ENCODE measurements at places on chromosomes 6 and 20.

DNA sequence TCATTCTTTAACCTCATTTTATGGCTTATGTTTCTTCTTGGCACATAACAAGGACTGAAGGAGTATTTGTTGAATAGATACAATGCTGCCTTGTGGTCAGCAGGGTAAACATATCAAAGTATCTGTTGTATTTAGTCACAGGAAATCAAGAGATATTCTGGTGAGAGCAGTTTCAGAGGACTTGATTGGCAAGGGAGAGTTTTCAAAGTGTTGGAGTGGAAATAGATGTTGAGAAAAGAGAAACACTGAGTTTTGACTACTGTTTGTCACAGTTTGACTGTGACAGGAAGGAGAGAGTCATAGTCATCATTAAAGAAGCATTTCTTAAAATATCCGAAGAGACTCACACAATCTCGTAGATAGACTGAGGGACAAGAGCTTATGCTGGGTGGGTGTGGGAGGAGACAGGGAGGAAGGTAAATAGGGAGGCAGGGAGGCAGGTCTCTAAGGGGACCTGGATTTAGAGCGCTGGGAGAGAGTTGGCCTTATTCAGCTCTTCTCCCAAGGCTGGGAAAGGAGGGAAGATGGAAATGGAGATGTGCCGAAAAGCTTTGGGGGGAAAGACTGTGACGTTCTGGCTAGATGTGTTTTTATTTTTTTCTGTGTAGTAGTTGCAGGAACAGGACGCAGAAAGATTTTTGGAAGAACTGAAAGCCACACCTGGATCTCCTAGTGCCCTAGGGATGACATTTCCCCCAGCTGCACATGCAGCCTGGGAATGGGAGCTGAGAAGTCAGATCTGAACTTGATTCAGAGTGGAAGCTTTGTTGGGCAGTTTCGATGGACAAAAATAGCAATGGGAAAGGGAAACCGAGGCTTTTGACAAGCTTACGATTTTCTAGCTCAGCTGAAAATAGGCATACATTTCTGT is 65.0 kb upstream of the IFNGR1 start:
- no peaks in the 10 kb centered on the region for H3K36me3 ChIP-seq
- no peaks in the 10 kb centered on the region for H3K27me3 ChIP-seq
- no peak overlapping the region for H3K27ac ChIP-seq

DNA sequence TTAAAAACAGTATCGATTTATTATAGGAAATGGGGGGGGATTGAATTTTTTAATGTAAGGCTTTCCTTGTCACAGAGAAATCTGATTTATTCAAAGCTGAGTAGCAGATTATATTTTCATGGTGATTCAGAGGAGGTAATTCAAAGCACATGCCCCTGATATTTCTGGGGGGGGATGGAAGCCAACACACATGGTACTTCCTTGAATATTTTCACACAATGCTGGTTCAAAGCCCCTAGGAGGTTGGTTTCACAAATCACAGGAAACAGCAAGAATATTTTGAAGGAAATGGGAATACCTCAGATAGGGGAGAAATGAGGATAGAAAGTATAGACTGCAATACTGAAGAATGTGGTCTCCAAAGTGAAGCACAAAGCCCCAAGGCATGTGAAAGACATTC is 98.8 kb downstream of the RTN4IP1 start:
- no peak overlapping the region for H3K4me3 ChIP-seq
- DNase-seq, result no peak
- H3K4me1 ChIP-seq, result peaks cover 3% of the 10 kb centered on the region
- no peaks in the 10 kb centered on the region for H3K27me3 ChIP-seq
- no peak overlapping the region for H3K27ac ChIP-seq

DNA sequence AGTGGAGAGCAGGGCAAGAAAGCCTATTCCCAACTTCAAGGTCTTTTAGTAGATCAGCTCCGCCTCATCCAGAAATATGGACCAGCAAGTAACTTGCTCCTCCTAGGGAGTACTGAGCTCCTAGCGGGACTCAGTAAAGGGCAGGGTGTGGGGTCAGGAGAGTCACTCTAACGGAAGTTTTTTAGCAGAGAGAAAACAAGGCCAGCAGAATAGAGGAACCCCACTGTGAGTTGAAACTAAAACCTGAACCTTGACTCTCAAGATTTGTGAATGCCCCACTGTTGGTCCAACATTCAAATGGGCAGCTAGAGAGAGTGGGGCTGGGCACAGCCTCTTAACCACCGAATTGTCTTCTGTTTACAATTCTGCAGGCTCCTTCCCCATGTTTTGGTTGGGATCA is 244.8 kb downstream of the FARS2 start:
- no peaks in the 10 kb centered on the region for H3K4me1 ChIP-seq
- no peak overlapping the region for H3K4me3 ChIP-seq
- no peak overlapping the region for H3K27ac ChIP-seq
- no peaks in the 10 kb centered on the region for H3K27me3 ChIP-seq
- no peak for DNase-seq

DNA sequence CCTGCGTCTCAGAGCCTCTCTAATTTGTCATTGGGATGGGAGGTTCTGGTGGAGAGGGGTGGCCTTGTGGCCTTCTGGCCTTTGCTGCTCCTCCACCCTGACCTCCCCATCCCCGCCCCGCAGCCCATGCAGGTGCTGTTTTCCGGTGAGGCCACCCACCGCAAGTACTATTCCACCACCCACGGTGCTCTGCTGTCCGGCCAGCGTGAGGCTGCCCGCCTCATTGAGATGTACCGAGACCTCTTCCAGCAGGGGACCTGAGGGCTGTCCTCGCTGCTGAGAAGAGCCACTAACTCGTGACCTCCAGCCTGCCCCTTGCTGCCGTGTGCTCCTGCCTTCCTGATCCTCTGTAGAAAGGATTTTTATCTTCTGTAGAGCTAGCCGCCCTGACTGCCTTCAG is 171.8 kb upstream of the RNF24 start:
- no peaks in the 10 kb centered on the region for H3K27me3 ChIP-seq
- no peaks in the 10 kb centered on the region for H3K4me1 ChIP-seq
- no peak overlapping the region for H3K27ac ChIP-seq
- peaks cover 7% of the 10 kb centered on the region for H3K36me3 ChIP-seq

GRCh38 chr20:43895235-43895634 is 19.4 kb upstream of the TOX2 start:
- no peak overlapping the region for H3K4me3 ChIP-seq
- H3K4me1 ChIP-seq, result no peaks in the 10 kb centered on the region
- DNase-seq, result no peak
- no peak overlapping the region for H3K27ac ChIP-seq

- H3K4me3 ChIP-seq, result no peak overlapping the region
- no peak for DNase-seq
- peaks cover 23% of the 10 kb centered on the region for H3K4me1 ChIP-seq
- H3K27ac ChIP-seq, result no peak overlapping the region
- no peaks in the 10 kb centered on the region for H3K27me3 ChIP-seq
These were observed 636.3 kb downstream of the UTRN start for GRCh38 chr6:144921206-144921975.

- no peak overlapping the region for H3K27ac ChIP-seq
- no peak for DNase-seq
- H3K36me3 ChIP-seq, result no peaks in the 10 kb centered on the region
- H3K27me3 ChIP-seq, result no peaks in the 10 kb centered on the region
- H3K4me3 ChIP-seq, result no peak overlapping the region
These were observed 14.9 kb upstream of the MATN4 start for GRCh38 chr20:45322952-45323383.

GRCh38 chr20:3633913-3634478 is 29.2 kb downstream of the GFRA4 start:
- H3K4me1 ChIP-seq, result peaks cover 3% of the 10 kb centered on the region
- H3K27me3 ChIP-seq, result no peaks in the 10 kb centered on the region
- no peak for DNase-seq
- no peak overlapping the region for H3K4me3 ChIP-seq
- no peak overlapping the region for H3K27ac ChIP-seq

- no peak overlapping the region for H3K4me3 ChIP-seq
- H3K27ac ChIP-seq, result no peak overlapping the region
- no peaks in the 10 kb centered on the region for H3K36me3 ChIP-seq
- H3K4me1 ChIP-seq, result no peaks in the 10 kb centered on the region
- no peaks in the 10 kb centered on the region for H3K27me3 ChIP-seq
- no peak for DNase-seq
These were observed 378.3 kb downstream of the CDH4 start for GRCh38 chr20:61630391-61630650.

GRCh38 chr6:73580247-73581149 is 59.7 kb upstream of the EEF1A1 start:
- peak overlapping the region; percentile 4 for H3K4me3 ChIP-seq
- H3K4me1 ChIP-seq, result no peaks in the 10 kb centered on the region
- peak; percentile 45 for DNase-seq
- peak overlapping the region; percentile 85 for H3K27ac ChIP-seq
- no peaks in the 10 kb centered on the region for H3K27me3 ChIP-seq

GRCh38 chr6:101522254-101522653 is 128.7 kb downstream of the GRIK2 start:
- no peaks in the 10 kb centered on the region for H3K27me3 ChIP-seq
- no peak for DNase-seq
- no peaks in the 10 kb centered on the region for H3K36me3 ChIP-seq
- H3K4me1 ChIP-seq, result no peaks in the 10 kb centered on the region
- H3K27ac ChIP-seq, result no peak overlapping the region

DNA sequence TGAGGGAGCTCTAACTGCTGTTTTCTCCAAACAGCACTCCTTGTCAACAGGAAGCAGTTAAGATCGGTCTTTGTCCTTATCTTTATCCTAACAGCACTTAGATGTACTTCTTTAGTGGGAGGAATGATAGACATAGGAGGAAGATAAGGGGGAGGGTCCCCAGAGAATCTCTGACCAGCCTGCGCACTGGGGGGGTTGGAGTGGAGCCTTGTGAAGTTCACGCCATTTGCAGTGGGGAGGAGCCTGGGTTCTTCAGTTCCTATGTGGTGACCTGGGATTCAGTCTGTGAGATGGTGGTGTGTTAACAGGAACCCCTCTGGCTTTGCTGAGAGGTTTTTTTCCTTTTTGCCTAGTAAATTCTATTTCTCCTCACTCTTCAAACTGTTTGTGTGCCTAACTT is 18.1 kb upstream of the ASCC3 start:
- no peaks in the 10 kb centered on the region for H3K36me3 ChIP-seq
- no peak for DNase-seq
- H3K4me1 ChIP-seq, result no peaks in the 10 kb centered on the region
- H3K27me3 ChIP-seq, result no peaks in the 10 kb centered on the region
- no peak overlapping the region for H3K27ac ChIP-seq

DNA sequence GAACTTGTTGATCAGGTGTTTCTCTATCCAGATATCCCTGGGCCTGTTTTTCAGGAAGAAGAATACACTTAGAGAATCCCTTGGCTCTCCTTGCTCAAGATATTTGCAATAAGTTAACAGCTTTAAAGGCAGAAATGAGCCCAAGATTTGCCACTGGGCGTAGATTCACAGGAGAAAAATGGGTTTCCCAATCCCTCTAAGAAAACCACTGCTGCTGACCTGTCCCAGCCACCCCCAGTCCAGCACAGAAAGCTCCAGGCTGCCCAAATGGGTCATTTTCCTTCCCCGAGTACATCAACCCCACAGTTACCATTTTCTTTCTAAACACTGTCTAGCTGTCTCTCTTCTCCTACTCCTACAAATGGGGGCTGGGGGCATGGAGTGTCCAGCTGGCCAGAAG is 67.3 kb downstream of the ANKRD60 start:
- H3K27ac ChIP-seq, result no peak overlapping the region
- H3K36me3 ChIP-seq, result no peaks in the 10 kb centered on the region
- no peak for DNase-seq
- H3K27me3 ChIP-seq, result no peaks in the 10 kb centered on the region

DNA sequence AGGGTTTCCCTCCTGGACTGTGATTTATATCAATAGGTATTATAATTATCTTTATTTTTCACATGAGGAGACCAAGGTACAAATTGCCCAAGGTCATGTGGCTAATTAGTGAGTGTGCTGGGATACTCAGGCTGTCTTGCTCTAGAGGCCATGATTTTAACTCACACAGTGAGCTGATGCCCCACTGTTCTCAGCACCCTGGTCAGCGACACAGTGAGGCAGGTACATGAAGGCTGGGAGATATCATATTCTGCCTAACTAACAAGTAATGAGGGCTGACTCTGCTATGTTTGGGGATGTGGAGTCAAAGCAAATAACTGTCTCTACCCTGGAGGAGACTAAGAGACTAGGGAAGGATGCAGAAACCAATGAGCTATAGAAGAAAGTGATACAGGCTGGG is 501.1 kb downstream of the PTPRT start:
- no peaks in the 10 kb centered on the region for H3K4me1 ChIP-seq
- DNase-seq, result peak; percentile 31
- H3K27me3 ChIP-seq, result no peaks in the 10 kb centered on the region
- no peak overlapping the region for H3K27ac ChIP-seq
- no peaks in the 10 kb centered on the region for H3K36me3 ChIP-seq

DNA sequence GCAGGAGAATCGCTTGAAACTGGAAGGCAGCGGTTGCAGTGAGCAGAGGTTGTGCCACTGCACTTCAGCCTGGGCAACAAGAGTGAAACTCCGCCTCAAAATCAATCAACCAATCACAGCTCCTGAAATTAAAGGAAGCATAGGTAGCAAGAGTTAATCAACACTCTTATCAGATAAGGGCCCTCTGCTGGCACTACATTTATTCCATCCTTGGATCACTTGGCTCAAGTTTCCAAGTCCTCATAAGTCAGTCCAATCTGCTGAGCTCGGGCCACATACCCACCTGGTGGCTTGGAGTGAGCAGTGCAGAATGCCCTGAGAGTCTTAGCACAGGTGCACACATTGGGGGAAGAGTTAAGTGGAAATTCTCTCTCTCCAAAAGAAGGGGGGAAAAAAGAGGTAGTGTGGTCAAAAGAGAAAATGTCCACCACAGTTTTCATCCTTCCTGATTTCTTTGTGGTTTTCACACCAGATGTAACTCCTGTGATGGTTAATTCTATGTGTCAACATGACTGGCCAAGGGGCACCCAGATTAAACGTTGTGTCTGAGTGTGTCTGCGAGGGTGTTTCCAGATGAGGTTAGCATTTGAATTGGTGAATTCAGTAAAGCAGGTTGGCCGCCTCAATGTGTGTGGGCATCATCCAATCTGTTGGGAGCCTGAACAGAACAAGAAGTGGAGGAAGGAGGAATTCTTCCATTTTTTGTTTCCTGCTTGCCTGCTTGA is 14.2 kb upstream of the FAM8A1 start:
- no peak for DNase-seq
- H3K27me3 ChIP-seq, result no peaks in the 10 kb centered on the region
- no peak overlapping the region for H3K27ac ChIP-seq
- no peaks in the 10 kb centered on the region for H3K4me1 ChIP-seq

GRCh38 chr20:49792006-49792405 is 20.6 kb upstream of the SLC9A8 start:
- no peaks in the 10 kb centered on the region for H3K4me1 ChIP-seq
- no peak for DNase-seq
- H3K36me3 ChIP-seq, result no peaks in the 10 kb centered on the region
- H3K27me3 ChIP-seq, result no peaks in the 10 kb centered on the region

- H3K4me1 ChIP-seq, result no peaks in the 10 kb centered on the region
- H3K27me3 ChIP-seq, result no peaks in the 10 kb centered on the region
- H3K4me3 ChIP-seq, result no peak overlapping the region
- no peaks in the 10 kb centered on the region for H3K36me3 ChIP-seq
- no peak for DNase-seq
These were observed 750.6 kb upstream of the MMS22L start for GRCh38 chr6:98033617-98034016.
